ENCODE measurements at places on chromosomes 2 and 18. TPM values are rescaled to one million over a fixed set of nuclear protein-coding genes. Genes with fewer than 3 reads are reported as not detected.

Gene PMAIP1
- total RNA-seq, result 326 TPM

Gene HOXD12
- total RNA-seq, result not detected

Gene FEV
- total RNA-seq, result not detected

Gene CYRIA
- total RNA-seq, result not detected

Gene PROKR1
- not detected for total RNA-seq

GRCh38 chr2:42137125-42137841, 31.9 kb upstream of the EML4 start:
- H3K27me3 ChIP-seq, result no peaks in the 10 kb centered on the region
- H3K27ac ChIP-seq, result no peak overlapping the region
- no peak for DNase-seq
- no peak overlapping the region for H3K4me3 ChIP-seq

GRCh38 chr2:54758951-54759350, 35.5 kb downstream of the EML6 start:
- no peak for DNase-seq
- H3K36me3 ChIP-seq, result no peaks in the 10 kb centered on the region
- H3K27me3 ChIP-seq, result no peaks in the 10 kb centered on the region
- no peak overlapping the region for H3K27ac ChIP-seq
- no peaks in the 10 kb centered on the region for H3K4me1 ChIP-seq

DNA sequence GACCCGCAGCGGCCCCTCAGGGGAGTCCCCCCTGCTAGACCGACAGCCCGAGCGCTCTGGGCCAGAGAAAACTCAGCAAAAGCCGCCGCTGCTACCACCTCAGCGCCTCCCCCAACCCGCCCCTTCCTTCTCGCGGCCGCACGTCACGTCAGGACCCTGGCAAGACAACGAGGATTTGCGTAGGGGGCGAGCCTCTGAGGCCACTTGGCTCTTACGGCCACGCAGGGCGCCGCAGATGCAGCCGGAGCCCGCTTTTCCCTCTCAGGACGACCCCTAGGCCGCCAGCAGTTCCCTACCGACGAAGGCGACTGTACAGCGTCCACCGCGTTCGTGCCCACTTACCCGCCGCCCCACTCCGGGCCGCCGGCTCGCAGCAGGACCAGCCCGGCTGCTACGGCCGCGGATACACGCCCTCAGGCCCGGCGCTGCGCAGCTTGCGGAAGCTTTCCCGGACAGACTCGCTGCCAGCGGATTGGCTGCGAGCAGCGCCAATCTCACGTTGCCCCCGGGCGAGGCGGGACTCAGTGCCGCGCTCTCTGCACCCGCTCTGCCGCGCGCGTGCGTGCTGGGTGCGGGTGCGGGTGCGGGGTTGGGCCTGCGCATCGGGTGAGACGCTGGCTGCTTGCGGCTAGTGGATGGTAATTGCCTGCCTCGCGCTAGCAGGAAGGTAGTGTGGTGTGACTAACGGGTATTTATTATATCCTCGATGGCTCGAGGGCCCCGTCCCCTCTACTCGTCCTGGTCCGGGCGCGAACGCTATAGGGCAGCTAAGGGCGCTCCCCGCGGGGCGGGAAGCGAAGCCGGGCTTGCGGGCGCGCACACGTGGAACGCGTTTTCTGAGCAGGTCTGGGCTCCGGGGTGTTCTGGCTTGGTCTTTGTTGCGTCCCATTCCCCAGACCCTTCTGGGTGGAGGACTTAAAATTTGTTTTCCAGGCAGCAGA, at the start of the genes ORMDL1 and PMS1:
ORMDL1 (minus strand) TSS at position 413 of the 941 bp plus-strand sequence. CDS start 1,744 bp downstream, outside the sequence.
PMS1 (plus strand) TSS at position 524 of the 941 bp plus-strand sequence. CDS start 7,360 bp downstream, outside the sequence.
- peaks cover 38% of the 10 kb centered on the region for H3K4me1 ChIP-seq
- H3K27me3 ChIP-seq, result no peaks in the 10 kb centered on the region
- DNase-seq, result peak; percentile 98

DNA sequence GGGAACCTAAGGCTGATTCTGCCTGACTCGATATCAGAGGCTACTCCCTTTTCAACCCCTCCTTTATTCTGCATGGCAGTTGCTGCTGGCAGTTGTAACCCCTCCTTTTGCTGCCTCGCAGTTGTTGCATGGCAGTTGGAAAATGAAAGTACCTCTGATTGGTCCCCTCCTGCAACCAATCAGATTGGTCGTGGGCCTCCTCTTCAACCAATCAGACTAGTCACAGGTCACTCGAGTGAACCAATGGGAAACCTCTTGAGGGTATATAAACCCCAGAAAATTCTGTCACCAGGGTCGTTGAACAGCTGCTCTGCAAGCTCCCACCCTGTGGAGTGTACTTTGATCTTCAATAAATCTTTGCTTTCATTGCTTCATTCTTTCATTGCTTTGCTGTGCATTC, 294.3 kb upstream of the SLC8A1 start:
- no peaks in the 10 kb centered on the region for H3K4me1 ChIP-seq
- H3K4me3 ChIP-seq, result no peak overlapping the region
- no peak for DNase-seq
- no peaks in the 10 kb centered on the region for H3K27me3 ChIP-seq
- H3K27ac ChIP-seq, result no peak overlapping the region
- no peaks in the 10 kb centered on the region for H3K36me3 ChIP-seq

- no peaks in the 10 kb centered on the region for H3K36me3 ChIP-seq
- H3K4me3 ChIP-seq, result no peak overlapping the region
- H3K27ac ChIP-seq, result no peak overlapping the region
- H3K4me1 ChIP-seq, result no peaks in the 10 kb centered on the region
- no peaks in the 10 kb centered on the region for H3K27me3 ChIP-seq
Measured at GRCh38 chr18:78927616-78928015, 52.0 kb upstream of the SALL3 start.

DNA sequence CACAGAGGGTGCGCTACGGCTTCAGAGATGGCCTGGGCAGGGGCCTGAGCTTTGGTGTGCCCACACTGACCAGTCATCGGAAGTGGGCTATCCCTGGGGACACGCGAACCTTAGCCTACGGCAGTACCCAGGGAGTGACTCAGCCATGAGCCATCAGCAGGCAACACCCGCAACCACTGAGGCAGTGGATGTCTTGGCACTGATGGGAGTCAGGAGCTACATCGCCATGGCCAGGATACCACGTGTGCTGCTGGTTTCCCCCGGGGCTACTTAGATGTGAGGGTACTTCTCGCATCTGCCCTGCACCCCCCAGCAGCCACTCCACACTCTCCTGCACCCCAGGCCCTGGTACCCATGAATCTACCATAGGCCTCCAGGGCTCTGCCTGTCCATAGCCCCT, 12.8 kb upstream of the HPCAL1 start:
- no peaks in the 10 kb centered on the region for H3K27me3 ChIP-seq
- no peaks in the 10 kb centered on the region for H3K4me1 ChIP-seq
- DNase-seq, result no peak
- no peak overlapping the region for H3K4me3 ChIP-seq

GRCh38 chr2:176747506-176747905, 465.1 kb upstream of the HNRNPA3 start:
- no peak overlapping the region for H3K4me3 ChIP-seq
- peaks cover 3% of the 10 kb centered on the region for H3K27me3 ChIP-seq
- H3K36me3 ChIP-seq, result no peaks in the 10 kb centered on the region

DNA sequence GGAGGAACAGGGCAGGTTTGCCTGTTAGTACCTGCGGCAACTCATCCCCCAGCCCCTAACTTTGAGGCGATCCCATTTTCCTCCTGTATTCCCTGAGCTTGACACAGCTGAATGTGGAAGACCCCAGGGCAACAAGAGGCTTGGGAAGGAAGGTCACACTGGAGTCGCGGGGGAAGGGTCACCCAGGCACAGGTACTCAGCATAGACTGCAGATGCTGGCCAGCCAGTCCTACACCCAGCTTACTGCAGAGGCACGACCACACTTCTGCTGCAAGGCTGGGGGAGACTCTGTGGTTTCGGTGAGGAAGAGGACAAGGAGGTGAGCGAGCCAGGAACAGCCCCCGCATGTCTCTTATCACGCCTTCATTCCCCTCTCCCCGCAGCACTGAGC, 91.5 kb downstream of the MALT1 start:
- no peak for DNase-seq
- H3K27ac ChIP-seq, result no peak overlapping the region
- H3K27me3 ChIP-seq, result peaks cover 13% of the 10 kb centered on the region

- no peaks in the 10 kb centered on the region for H3K4me1 ChIP-seq
- H3K27me3 ChIP-seq, result no peaks in the 10 kb centered on the region
- H3K36me3 ChIP-seq, result no peaks in the 10 kb centered on the region
- H3K4me3 ChIP-seq, result no peak overlapping the region
Measured at GRCh38 chr2:61125798-61126197, 36.2 kb upstream of the C2orf74 start.

All from CD4-positive, CD25-positive, alpha-beta regulatory T cell (primary cell).